ENCODE measurements at places on chromosomes 5 and 9.

GRCh38 chr9:19385786-19386501, 5.9 kb upstream of the RPS6 start:
- DNase-seq = no peak

DNA sequence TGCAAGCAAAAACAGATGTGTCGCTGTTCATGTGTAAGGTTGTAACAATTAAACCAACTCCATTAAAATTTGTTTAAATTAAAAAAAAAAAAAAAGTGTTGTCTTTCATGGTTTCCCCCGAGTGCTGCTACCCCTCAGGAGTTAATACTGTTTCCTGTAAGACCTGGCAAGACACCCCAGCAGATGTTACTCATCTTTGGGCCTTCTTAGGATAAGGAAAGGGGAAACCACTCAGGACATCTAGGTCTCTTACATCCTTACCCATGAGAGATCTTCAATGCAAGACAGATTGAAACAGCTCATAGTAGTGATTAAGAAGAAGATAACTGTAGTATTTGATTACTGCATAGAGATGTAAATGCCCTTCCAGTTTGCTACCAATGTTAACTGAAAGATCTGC, 33.5 kb upstream of the F2R start:
- no peak for DNase-seq

GRCh38 chr9:136054146-136054545, 40.9 kb downstream of the NACC2 start:
- DNase-seq = no peak

GRCh38 chr9:107707428-107707837, 217.9 kb upstream of the KLF4 start:
- no peak for DNase-seq

DNA sequence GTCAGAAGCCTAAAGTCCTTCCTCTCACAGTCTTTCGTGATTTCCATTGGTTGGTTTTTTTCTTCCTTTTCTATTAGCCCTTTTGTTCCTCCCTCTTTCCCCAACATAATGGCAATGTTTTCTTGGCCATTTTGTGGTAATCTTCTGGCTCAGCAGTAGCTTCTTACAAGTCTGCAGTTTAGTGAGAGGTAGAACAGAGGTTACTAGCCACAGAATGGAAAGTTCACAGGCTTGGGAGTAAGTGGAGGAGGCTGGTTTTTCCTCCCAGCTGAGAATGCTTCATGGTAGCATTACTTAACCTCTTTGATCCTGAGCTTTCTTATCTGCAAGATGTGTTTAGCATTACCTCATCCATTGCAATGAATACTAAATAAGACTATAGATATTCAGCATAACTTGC, 346.9 kb downstream of the NFIB start:
- DNase-seq = no peak

DNA sequence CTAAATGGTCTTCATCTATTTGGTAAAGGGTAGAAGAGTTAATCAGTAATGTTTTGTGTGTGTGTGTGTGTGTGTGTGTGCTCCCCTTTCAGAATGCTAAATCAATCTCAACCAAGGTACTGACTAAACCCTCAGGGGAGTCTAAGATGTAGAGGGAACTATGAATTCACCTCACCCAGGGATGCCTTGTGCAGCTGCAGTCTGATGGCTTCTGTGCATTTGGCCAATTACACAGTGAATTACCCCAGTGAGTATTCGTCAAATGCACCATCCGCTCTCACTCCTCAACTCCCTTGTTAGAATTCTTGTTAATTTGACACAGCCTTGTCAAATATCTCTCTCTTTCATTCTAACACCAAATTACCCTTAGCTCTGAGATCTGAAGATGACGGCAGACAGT, 234.6 kb downstream of the GABRB2 start:
- no peak for DNase-seq

GRCh38 chr9:89093201-89093975, 85.2 kb downstream of the SHC3 start:
- no peak for DNase-seq

DNA sequence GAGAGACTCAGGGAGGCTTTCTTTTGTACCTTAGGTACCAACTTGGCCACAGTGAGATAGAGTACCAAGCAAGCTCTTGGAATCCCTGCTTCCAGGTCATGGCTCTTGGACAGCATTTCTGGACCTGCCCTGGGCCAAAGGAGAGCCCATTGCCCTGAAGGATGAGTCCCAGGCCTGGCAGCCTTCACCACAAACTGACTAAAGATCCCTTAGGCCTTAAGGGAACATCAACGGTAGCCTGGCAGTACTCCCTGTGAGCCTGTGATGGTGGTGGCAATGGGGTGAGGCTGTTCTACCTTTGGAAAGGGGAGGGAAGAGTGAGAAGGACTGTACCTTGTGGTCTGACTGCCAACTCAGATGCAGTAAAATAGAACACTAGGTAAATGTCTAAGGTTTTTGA, 334.6 kb downstream of the SPOCK1 start:
- DNase-seq = no peak

DNA sequence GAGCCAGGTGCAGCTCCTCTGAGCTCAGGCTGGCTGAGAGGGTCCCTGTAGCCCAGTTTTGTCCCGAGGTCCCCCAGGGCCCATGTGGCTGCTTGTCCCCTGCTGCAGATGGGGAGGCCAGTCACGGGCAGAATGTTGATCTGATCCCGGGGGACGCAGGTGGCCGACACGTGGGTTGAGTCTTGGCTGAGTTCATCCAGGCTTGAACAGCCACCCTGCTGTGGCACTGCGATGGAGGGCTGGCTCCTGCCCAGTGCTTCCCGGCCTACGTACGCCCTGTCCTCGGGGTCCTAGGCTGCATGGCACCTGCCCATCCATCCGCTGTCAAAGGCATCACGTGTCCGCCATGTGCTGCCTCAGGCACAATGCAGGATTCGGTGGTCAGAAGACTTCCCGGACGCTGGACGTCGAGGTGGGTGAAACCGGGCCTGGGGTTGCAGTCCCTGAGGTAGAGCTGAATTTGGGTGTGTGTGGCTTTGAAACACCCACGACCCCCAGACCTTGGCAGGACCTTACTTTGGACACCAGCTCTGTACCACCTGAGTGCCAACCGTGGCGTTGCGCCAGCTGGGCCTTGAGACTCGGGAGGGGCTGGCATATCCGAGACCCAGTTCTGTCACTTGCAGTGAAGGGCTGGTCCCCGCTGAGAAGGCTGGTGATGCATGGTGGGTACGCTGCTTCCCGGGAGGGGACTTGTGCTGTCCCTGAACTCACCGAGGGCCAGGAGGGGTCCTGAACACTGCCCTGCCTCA, 22.3 kb downstream of the RXRA start:
- DNase-seq = no peak

- no peak for DNase-seq
Measured at GRCh38 chr5:20359377-20359776, 371.4 kb upstream of the CDH18 start.

- DNase-seq = peak; percentile 4
Measured at GRCh38 chr9:101737705-101738565, 512 bp downstream of the GRIN3A start.

DNA sequence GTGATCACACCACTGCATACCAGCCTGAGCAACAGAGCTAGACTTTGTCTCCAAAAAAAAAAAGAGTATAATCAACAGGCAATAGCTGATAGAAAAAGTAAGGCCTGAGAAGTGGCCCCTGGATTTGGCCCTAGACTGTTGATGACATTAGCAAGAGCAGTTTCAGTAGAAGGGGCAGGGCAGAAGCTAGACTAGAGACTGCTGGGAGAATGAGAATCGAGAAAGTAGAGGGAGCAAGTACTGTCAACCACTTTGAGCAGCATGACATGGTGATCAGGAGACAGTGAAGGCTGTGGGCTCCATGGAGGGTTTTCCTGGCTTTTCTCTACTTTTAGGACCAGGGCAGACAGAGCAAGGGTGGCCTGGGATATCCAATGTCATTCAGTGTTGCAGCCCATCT, 34.9 kb upstream of the B4GALT1 start:
- no peak for DNase-seq

GRCh38 chr9:110691002-110691549, 22.5 kb downstream of the MUSK start:
- no peak for DNase-seq

DNA sequence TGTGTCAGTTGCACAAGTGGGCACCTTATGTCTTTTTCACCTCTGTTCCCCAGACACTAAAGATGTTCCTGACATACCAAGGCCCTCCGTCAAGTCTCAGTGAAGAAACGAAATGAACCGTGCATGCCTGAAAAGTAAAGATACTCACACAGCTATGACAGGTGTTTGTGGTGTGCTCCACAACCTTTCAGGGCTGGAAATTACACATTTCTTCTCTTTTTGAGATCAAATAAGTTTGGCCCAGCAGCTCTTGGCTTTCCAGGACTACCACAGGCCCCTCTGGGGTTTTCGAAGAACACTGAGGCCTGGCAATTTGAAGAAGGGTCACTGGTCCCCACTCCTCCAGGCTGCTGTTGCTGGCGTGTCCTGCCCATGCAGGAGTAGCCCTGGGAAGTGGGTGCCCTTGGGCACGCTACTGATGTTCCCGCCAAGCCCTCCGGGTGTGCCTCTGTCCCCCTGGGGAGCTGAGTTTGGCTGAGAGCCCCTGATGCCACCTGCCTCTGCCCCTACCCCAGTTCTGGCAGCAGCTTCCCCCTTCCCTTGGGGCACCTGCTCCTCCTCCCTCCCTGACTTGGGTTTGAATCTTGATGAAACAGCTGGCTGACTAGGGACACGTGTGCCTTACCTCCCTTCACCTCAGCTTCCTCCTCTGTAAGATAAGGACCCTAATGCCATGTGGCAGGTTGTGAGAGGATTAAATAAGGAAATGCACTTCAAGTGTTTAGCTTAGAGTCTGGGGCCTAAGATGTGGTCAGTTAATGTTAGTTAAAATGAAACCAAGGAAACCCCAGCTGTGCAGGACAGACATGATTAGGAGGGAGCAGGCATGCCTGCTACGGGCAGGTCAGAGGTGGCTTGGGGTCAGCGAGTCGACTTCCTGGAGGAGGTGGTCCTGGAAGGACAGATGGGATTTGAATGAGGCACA, 49.1 kb upstream of the GADD45G start:
- no peak for DNase-seq

- DNase-seq = no peak
Measured at GRCh38 chr5:132203464-132203818, 24.2 kb downstream of the P4HA2 start.

GRCh38 chr9:78030553-78031443, 813 bp downstream of the GNAQ start:
- DNase-seq = peak; percentile 74

DNA sequence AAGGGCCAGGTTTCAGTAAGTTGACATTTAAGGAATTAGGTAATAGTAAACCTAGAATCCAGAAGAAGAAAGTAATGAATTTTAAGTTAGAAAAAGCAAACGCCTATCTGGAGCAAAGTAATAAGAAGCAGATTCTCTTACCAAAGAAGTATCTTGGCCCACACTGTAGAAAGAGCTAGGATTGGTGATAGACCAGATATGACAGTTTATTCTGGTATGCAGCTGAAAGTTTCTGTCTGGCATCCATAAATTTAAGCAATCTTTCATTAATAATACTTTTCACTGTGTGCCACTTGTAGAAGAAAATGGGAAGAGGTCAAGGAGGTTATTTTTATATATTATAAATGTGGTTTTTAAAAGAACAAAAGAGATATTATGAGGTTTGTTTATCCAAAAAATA, 3.0 kb downstream of the RECK start:
- DNase-seq = no peak

- DNase-seq = no peak
Measured at GRCh38 chr5:82465235-82465634, 187.1 kb upstream of the RPS23 start.

- DNase-seq = no peak
Measured at GRCh38 chr5:181246276-181247049, 2.8 kb upstream of the RACK1 start.

DNA sequence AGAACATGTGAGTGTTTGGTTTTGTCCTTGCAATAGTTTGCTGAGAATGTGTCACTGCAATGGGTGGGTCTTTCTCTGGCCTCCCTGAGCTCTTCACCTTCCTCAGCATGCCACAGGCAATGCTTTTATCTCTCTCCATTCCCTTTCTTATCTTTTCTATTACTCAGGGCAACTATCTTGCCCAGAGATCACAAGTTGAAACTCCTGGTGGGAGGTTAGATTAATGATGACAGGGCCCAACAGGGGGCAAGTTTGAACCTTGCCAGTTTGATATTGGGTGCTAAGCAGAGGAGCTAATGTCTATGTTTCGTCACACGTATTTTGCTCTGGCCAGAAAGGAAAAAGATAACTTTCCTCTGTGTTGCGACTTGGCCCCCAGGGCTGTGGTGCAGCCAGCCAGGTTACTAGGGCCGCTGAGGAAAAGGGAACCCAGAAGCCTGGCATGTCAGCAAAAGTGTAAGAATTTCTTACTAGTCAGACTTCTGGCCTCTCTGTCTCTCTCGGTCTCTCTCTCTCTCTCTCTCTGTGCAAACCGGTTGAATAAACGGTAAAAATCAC, 299.3 kb upstream of the POU5F2 start:
- DNase-seq = no peak

DNA sequence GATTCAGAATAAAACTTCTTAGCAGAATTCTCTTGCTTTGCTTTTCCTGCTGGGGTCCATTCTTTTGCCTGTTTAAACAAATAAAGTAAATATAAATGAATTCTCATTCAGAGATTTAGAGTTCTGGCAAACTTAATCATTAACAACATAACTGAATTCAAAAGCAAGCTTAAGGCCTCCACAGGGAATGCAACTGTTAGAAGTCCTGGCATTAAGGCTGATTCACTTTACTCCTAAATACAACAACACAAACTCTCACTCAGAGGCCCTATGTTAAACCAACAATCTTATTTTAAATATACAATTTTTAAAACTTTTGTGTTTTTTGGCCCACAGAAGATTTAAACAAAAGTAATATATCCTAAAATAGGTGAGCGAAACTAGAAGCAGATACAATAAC, 178.3 kb downstream of the AP3B1 start:
- DNase-seq = no peak

GRCh38 chr9:82308836-82309235, 320.3 kb downstream of the SPATA31D1 start:
- DNase-seq = no peak
